NCI-H226 (cell line): ENCODE measurements at places on chromosomes 16 and 17.

- DNase-seq: no peak
These were observed 70.8 kb downstream of the XPO6 start for GRCh38 chr16:28140788-28141618.

DNA sequence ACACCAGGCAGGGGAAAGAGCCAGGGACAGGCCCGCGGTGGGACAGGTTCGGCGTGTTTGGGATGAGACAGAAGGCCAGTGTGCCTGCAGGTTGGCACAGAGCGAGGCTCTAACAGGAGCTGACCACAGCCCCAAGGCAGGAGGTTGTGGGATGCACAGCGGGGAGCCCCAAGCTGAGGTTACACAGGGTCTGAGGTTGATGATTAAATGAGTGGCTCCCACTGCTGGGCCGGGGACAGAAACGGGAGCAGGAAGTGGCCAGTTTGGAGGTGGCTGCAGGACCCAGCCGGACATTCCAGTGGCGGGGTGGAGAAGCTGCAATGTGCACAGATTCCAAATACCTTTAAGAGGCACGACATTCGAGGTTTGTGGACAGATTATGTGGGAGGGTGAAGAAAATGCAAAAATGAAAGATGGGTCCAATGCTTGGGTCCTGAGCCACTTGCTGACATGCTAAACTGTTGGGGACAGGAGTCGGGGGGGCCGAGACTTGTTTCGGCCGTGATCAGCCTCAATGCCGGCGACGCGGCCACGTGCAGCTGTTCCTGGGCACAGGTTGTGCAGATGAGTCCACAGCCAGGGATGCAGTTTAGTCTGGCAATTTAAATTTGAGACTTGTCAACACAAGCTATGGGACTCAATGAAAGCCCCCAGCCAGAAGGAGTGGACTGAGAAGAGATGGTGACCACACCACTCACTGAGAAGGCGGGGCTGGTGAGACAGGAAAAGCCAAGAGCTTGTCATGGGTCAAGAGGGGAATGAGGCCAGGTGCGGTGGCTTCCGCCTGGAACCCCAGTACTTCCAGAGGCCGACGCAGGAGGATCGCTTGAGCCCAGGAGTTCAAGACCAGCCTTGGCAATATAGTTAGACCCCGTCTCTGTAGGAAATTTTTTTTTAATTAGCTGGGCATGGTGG, 8.7 kb downstream of the ENPP7 start:
- DNase-seq: no peak

DNA sequence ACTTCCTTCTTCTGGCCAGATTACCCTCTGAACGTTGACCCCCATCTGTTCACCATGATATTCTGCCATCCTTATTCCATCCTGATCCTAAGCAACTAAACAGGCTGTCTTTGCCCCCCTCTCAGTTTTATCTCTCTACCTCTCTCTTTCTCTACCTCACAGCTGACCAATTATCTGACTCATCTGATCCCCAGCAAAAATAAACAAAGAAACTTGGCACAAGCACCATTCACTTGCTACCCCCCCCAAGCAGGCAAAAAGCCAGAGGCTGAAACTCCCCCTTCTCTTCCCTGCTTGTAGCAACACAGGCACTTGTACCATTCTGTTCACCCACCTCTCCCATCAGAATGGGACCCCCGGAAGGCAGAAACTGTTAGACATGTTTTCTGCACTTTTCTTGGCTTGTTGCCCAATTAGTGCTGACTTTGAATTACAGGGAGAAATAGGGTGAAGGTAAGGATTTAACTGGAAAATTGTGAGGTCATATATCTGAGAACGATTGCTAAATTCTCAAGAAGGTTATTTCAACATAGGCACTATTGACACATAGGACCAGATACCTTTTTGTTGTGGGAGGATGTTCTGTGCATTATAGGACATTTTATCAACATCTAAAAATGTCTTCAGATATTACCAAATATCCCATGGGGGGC, 163.2 kb downstream of the TOX3 start:
- no peak for DNase-seq

DNA sequence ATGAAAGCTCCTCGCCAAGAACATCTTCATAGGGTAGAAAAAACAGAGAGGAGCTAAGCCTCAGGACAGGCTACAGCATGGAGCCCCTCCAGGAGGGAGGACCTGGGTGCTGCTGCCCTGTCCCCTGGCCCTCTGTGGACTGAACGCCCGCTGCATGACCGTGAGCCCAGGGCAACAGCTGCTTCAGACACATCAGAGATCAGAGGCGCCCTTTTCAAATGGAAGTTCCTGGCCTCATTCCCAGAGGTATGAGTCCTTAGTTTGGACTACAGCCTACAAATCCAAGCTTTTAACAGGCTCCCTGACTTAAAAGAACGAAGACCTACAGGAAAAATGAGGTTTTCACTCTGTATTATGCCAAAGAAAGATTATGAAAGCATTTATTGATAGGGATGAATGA, 48.5 kb downstream of the ZNF18 start:
- DNase-seq: peak; percentile 80

GRCh38 chr16:30076276-30076791, 540 bp downstream of the PPP4C start:
- no peak for DNase-seq
